Ascending aorta (tissue), 2 donors: ENCODE measurements at places on chromosomes 11 and 22. TPM values are rescaled to one million over a fixed set of nuclear protein-coding genes. Genes with fewer than 3 reads are reported as not detected.

DNA sequence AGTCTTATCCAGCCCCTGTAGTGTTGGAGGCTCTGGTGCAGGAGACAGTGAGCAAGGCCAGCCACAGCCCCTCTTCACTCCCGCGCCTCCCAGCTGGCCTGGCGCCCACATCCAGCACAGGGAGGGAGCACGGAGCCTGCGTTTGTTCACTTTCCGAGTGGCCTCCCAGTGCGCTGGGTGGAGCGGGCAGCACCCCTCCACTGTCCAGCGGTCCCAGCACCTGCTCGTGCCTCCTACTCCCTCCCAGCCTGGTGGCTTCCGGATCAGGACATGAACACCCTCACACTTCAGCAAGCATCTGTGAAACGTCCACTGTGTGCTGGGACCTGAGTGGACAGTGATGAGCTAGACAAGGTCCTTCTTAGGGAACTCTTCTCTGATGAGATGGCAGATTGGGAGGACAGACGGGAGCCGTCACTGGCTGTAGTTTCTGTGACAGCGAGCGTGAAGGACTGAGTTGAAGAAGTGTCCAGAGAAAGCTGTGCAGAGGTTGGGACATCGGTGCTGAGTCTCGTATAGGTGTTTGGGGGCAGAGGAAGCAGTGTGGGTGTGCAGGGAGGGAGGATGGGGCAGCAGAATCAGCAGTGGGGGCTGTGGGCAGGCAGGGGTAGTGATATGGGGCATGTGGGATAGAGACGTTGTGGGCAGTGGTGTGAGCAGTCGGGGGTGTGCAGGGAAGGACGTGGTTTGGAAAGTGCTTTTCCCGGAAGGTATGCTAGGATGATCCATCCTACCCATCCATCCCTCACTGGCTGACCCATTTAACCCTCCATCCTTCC lies 256.8 kb downstream of the TBC1D22A start:
- no peak for DNase-seq

- no peak for DNase-seq
Measured at GRCh38 chr11:75996523-75997442, 181.8 kb downstream of the UVRAG start.

DNA sequence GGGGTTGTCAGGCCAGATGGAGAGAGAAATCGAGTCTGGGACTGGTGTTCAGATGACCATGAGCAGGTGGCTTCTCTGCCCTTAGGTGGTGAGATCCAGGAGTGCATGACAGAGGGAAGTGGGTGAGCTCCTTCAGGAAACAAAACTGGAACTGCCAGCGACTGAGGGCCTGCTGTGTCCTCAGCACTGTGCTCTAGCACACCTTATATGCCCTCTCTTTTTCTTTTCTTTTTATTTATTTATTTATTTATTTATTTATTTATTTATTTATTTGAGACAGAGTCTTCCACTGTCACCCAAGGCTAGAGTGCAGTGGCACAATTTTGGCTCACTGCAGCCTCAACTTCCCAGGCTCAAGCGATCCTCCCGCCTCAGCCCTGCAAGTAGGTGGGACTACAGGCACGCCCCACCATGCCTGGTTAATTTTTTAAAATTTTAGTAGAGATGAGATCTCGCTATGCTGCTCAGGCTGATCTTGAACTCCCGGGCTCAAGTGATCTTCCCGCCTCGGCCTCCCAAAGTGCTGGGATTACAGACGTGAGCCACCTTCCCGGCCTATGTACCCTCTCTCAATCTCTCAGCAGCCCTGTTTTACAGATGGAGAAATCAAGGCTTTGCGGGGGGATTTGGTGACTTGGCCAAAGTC lies 14.8 kb upstream of the RASD2 start:
- no peak for DNase-seq

DNA sequence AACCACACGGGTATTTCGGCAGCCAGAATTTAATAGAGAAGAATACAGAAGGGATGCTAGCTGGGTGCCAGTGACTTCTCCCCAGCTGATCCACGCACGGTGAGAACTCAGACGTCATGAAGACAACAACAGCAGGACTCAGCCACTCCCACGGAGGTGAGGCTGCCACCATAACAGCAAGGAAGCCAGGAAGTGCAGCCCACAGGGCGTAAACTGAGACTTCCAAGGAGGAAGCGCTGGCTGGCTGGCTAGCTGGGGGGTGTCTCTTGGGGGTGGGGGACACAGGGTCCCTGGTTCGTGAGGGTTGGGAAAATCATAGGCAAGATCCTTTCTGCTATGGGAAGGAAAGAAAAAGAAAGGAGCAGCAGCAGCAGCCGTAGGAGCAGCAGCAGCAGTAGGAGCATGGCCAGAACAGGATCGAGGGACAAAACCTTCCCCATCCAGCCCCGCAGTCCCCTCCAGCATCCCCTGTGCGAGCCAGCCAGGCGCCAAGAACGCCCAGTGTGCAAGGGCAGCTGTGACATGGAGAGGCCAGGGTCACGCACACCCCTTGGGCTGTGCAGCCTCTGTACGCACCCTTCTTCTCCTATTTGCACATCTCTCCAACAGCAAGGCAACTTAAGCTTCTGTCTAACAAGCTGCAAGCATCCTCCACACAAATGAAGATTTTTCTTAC lies 49.6 kb upstream of the SHANK2 start:
- peak; percentile 35 for DNase-seq

DNA sequence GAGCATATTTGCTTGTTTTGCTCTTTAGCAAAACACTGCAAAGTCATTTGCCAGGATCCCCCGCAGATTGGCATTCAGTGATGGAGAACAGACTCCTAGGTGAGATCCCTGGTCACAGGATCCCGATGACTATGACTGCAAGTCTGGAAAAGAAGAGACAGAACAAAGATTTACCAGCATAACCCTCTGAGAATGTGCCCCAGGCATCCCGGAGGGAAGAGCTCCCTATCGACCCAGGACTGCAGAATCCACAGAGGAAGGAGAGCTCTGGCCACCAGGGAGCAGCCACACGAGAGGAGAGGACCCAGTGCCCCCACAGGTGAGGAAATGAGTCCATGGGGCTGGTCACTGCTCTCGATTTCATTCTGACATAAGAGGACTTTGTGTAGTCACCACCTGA lies 105.2 kb downstream of the ZNF280B start:
- DNase-seq = no peak

DNA sequence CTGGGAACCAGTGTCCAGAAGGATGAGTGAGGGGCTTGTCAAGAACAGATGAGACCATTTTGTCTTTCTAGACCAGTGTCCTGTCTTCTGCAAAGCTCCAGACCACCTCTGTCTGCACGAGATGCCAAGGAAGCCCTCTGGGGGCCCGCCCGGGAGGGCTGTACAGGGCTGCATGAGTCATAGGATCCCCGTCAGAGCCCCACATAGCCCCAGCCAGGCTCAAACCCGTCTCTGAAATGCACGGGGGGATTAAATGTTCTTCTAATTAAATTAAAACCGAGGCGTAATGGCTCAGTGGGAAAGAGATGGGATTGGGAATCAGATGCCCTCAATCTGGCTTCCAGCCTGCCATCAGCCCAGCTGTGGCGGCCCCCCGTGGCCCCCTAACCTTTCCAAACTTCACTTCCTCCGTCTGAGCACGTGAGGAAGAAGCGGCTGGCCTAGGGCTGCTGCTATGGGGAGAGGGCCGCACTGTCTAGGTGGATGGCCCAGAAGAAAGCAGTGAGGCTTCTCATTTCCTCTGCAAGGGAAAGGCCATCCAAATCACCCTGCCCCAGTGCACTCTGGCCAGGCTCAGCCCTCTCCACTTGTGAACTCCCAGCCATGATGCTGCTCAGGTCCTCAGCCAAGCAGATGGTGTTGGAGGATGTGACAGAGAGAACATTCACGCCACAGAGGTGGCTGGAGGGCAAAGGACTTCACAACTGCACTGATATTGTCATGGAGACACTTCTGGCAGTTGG lies 32.8 kb downstream of the KCNQ1OT1 start:
- peak; percentile 49 for DNase-seq

GRCh38 chr11:47249378-47249715 lies 733 bp upstream of the ACP2 start:
- no peak for DNase-seq

GRCh38 chr11:36258730-36259360 lies 30.4 kb downstream of the COMMD9 start:
- DNase-seq = no peak

- DNase-seq = peak; percentile 95
Measured at GRCh38 chr11:78698612-78699011, 123.9 kb upstream of the NARS2 start.

GRCh38 chr11:82288471-82288870 lies 445.2 kb downstream of the FAM181B start:
- no peak for DNase-seq

DNA sequence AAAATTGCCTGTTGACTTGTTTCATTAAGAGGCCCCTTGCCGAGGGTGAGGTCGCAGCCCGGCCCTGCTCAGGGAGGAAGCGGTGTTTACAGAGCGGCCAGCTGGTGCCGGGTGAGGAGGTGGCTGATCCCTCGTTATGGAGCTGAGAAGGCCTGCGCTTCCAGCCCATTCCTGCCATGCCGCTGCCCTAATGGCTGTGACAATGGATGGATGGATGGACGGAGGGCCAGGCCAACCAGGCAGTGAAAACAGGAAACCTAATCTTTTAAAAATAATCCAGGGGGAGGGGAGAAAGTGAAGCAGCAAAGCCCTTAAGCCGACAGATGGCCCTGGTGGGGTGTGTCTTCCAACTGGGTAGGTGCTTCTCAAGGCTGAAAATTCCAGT lies 38.5 kb downstream of the BCR start:
- no peak for DNase-seq

DNA sequence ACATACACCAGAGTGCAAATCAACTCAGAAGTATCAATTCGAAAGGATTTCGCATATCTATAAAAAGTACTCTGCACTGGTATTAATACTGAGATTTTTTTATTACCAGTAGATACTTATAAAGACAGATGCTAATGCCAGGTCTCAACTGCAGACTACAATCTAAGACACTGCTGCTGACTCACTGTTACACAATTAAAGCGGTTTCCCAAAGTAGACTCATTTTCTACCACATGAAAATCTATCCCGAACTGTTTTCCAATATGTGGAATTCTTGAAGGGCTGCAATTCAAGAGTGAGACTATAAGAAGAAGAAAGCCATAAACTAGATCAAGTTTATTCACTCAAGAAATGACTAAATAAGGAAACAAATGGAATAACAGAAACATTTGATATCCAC lies 57.2 kb upstream of the ARHGAP32 start:
- DNase-seq = no peak

DNA sequence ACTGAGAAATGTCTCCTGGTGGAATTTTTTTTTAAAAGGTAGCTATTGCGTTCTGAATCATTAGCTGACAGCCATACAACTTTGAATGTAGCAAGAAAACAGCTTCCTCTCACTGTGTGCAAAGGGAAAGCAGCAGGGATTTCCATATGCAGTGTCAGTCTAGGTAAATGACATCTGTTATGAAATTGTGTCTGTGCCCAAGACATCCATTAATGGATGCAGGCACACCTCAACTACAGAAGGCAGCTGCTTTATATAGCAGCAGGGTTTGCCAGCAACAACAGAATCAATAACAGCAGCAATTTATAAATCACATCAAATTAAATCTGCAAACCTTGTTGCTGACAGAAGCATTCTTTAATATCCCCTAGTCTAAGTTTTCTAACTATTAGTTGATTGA lies 745.3 kb upstream of the RAG2 start:
- DNase-seq = no peak

DNA sequence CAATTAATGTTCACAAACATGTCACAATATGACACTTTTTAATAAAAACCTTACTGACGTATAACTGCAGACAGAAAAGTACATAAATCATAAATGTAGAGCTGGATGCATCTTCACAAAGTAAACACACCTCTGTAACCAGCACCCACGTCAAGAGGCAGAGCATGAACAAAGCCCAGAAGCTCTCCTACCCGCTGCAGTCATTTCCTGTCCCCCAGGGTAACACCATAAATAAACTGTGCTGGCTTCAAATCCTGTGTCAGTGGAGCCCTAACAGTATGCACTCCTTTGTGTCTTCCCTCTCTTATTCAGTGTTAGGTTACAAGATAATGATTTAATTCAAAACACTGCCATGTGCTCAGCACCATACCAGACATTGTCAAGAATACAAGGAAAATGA lies 5.7 kb downstream of the SYT13 start:
- DNase-seq = no peak

- no peak for DNase-seq
Measured at GRCh38 chr11:88231894-88232482, 56.7 kb upstream of the RAB38 start.

DNA sequence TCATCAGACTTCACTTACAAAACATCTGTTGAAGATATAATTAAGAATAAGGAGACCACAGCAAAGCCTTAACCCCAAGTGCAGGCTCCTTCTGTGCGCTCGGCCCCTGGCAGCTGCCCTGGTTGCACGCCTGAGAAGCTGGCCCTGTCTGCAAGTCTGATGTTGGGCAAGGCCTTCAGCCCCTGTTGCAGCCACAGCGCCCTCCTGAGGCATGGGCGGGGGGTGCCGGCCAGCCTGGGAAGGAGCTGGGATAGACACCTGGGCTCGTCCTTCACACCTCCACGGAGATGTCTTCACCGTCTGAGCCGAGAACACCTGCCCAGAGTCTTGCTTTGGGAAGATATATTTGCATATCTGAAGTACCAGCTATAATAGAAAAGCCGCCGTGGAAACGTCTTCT lies 104.1 kb downstream of the MPPED1 start:
- DNase-seq = no peak

DNA sequence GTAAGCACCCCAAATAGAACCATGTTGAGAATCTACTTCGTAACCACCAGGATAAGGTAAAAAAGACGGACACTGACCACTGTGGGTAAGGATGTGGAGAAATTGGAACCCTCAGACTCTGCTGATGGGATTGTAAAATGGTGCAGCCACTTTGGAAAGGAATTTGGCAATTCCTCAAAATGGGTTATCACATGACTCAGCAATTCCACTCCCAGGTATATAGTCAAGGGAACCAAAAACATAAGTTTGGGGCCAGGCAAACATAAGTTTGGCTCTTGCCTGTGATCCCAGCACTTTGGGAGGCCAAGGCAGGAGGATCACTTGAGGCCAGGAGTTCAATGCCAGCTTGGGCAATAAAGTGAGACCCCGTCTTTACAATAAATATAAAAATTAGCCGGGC lies 5.1 kb upstream of the CABP2 start:
- DNase-seq = no peak

OR2AT4 gene
- total RNA-seq = not detected

OR4D10 gene
- total RNA-seq = not detected

DKK3 gene
- total RNA-seq = 433 TPM

ZC3H12C gene
- total RNA-seq = 6.3 TPM

IGHMBP2 gene
- total RNA-seq = 52.0 TPM

HSPB2 gene
- not detected for total RNA-seq

SMTNL1 gene
- not detected for total RNA-seq

CRACR2B gene
- 20.5 TPM for total RNA-seq

SYNGR1 gene
- total RNA-seq = 2.2 TPM

PTPRCAP gene
- total RNA-seq = 26.6 TPM

CDCA5 gene
- total RNA-seq = not detected

CTSD gene
- 777 TPM for total RNA-seq

EXT2 gene
- total RNA-seq = 342 TPM

ATP6V1E1 gene
- total RNA-seq = 94.6 TPM

SOX6 gene
- 1.6 TPM for total RNA-seq

OR6A2 gene
- not detected for total RNA-seq

LSP1 gene
- 41.9 TPM for total RNA-seq
